Right forelimb (tissue), 1 donor: ENCODE measurements at places on chromosomes 12 and 14.

- peak; percentile 79 for DNase-seq
These were observed 617.6 kb downstream of the LRFN5 start for GRCh38 chr14:42224053-42224888.

DNA sequence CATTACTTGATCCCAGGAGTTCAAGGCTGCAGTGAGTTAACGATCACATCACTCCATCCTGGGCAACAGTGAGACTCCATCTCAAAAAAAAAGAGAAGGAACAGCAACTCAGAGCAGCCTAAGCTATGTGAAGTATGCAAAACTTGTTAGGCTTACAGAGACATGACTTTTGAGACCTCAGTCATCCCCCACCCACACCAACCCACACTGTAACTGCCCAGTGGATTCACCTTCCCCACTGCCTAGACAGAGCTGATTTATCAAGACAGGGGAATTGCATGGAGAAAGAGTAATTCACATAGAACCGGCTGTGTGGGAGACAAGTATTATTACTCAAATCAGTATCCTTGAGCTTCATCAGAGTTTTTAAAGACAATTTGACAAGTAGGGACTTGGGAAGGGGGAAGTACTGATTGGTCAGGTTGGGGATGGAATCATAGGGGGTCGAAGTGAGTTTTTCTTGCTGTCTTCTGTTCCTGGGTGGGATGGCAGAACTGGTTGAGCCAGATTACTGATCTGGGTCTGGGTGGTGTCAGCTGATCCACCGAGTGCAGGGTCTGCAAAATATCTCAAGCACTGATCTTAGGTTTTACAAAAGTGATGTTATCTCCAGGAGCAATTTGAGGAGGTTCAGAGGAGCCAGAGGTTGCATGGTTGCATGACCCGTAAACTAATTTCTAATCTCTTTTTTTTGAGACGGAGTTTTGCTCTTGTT lies 6.2 kb upstream of the WDR89 start:
- no peak for DNase-seq

GRCh38 chr12:44876544-44877410 lies 662 bp upstream of the NELL2 start:
- DNase-seq = peak; percentile 72

- DNase-seq = no peak
These were observed 64.2 kb downstream of the PELI2 start for GRCh38 chr14:56182410-56182809.

- DNase-seq = no peak
These were observed 106.5 kb upstream of the PLXNC1 start for GRCh38 chr12:94041850-94042249.

GRCh38 chr14:65224799-65225198 lies 122.5 kb upstream of the MAX start:
- no peak for DNase-seq

DNA sequence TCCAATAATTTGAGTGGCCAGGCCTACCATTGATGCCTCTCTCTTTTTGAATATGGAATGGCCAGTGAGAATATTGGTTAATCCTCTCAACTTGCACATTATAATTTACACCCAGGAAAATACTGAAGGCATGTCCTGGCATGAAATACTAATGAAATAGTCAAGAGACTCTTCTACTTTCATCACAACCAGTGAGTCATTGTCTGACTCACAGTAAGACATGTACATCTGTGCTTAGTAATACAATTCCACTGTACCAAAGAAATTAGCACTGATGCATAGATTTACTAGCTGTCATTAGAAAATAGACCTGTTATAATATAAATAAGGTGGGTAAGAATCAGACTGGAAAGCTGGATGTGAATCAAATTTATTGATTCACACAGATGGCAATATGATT lies 31.6 kb downstream of the KCNC2 start:
- no peak for DNase-seq

- DNase-seq = no peak
These were observed 83.8 kb downstream of the TTC8 start for GRCh38 chr14:88908216-88908615.

GRCh38 chr14:90616881-90617280 lies 199.3 kb downstream of the TTC7B start:
- peak; percentile 40 for DNase-seq

- DNase-seq = no peak
These were observed 120.9 kb downstream of the SLC8A3 start for GRCh38 chr14:70067810-70068209.

DNA sequence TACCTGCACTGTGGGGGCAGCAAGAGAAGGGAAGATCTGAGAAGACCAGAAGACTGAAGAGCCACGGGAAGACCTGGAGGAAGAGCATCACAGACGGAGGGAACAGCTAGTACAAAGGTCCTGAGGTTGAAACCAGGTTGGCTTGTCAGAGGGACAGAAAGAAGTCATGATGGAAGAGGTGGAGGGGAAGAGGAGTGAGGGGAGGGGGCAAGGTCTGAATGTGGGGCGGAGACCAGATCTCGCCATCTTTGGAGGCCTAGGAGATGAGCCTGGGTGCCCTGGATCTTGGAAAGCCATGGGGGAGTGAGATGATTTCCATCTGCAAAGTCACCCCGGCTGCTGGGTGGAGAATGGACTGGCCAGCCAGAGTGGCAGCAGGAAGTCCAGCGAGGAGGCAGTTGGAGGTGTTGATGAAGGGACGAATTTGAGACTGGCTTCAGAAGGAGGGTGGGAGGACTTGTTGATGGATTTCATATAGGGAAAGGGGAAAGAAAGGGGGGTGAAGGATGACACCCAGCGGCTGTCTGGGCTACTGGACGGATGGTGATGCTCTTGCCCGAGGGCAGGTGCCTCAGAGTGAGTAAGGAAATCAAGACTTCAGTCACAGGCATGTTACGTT lies 14.6 kb upstream of the UBC start:
- DNase-seq = peak; percentile 38

GRCh38 chr12:93855261-93855660 lies 178.1 kb downstream of the CRADD start:
- no peak for DNase-seq

GRCh38 chr14:89959853-89960445 lies 4.2 kb downstream of the TDP1 start:
- no peak for DNase-seq

DNA sequence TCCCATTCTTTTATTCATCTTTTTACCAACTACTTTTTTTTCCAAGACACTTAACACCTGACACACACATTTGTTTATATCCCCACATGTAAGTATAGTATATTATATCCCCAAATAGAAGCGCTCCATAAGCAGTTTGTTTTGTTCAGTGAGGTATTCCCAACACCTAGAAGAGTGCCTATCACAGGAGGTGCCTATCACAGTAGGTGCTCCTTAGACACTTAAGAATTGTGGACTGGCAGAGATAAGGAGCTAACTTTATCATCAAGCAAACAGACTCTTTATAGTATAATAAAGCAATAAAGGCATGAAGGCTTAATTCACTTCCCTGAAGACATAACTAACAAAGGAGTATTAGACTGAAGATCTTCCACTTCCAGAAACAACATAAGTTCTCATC lies 29.1 kb downstream of the OSBPL8 start:
- no peak for DNase-seq

GRCh38 chr14:74613211-74613914 lies 1.3 kb upstream of the LTBP2 start:
- DNase-seq = no peak

DNA sequence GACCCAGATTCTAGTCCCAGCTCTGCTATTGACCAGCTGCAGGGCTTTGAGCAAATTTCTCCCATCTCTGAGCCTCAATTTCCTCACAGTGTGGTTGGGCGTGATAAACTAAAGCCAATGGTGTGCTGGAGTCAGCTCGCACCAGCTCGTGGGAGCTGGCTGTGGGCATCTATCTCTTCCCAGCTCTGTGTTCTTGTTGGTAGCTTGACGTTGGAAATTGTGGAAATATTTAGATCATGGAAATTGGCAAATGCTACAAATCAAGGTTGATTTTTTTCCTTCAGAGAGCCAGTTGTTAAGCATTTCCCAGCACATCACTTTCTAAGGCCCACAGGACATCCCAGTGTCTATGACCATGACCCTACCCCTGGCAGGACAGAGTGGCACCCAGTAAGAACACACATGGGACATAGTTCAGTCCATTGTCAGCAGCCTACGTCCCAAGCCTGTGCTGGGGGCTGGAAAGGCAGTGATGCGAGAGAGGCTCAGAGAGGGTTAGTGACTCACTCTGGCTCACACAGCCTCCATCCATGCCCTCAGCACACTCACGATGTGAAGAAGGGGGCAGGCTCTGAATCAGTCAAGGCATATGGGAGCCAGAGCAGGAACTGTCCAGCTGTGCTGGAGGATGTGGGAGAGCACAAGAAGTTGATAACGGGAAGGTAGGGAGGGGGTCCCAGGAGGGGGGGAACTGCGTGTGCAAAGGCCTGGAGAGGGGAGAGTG lies 77.6 kb downstream of the LGMN start:
- no peak for DNase-seq

GRCh38 chr14:67551123-67551522 lies 18.0 kb downstream of the PLEKHH1 start:
- DNase-seq = no peak

DNA sequence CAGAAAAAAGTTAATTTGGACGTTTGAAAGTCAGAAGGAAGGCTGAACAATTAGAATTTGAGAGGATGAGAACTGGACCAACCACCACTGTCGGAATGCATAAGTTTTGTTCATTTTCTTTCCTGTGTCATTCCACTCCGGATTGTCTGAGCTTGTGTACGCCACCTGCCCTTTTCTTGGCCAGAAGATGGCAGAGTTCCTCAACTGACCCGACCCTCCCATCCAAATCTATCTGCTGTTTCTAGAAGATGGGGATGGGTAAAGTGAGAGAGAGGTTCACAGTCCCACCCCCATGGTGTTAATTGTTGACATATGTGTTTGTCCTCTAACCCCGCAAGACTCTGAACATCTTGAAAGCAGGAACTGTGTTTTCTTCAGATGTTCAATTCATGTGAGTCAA lies 388.0 kb downstream of the VRK1 start:
- no peak for DNase-seq

GRCh38 chr12:116950628-116951325 lies 40.0 kb downstream of the FBXW8 start:
- DNase-seq = no peak
